ENCODE measurements at places on chromosomes 13 and 19.
A peak's percentile ranks its signal among the peaks of the same experiment; 100 is the strongest.

- DNase-seq, result no peak
Measured at GRCh38 chr13:44078806-44079376, 199.2 kb downstream of the LACC1 start.

GRCh38 chr19:42386974-42387707 is 3.0 kb downstream of the CNFN start:
- peak; percentile 61 for DNase-seq

GRCh38 chr13:25529425-25529824 is 157.7 kb downstream of the ATP8A2 start:
- DNase-seq, result no peak

DNA sequence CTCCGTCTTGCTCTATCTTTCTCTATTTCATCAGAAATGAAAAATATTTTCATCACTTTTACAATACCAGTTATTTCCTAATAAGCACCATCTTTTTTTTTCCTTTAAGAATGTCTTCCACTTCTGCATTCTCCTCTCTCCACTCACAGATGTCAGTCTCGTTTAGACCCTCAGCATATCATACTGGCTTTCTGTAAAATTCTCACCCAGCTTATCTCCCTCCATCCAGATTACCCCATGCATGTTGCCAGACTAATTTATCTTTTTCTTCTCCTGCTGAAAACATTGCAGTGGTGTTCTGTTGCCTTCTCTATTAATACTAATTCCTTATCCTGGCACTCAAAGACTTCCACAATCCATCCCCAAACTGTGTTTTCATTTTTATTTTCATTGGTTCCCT is 513.8 kb upstream of the KLF12 start:
- DNase-seq, result no peak

- DNase-seq, result no peak
Measured at GRCh38 chr13:111114362-111115060, 599 bp upstream of the ARHGEF7 start.

DNA sequence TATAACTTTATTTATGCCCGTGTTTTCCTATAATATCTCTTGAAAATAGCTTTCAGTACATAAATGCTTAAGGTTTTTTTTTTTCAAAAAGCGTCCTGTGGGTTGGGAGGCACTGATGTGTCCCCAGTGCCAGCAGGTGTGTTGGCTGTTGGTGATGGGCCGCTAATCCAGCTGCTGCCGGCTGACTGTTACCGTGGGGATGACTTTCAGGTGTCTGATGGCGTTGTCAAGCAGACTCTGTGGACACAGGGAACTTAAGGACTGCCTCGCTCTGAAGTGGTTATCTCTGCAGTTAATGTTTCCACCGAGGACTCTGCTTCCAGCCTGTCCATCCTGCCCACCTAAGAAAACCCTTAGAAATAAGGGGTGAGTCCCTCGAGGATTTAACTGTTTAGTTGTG is 94.5 kb downstream of the ANKRD10 start:
- no peak for DNase-seq

DNA sequence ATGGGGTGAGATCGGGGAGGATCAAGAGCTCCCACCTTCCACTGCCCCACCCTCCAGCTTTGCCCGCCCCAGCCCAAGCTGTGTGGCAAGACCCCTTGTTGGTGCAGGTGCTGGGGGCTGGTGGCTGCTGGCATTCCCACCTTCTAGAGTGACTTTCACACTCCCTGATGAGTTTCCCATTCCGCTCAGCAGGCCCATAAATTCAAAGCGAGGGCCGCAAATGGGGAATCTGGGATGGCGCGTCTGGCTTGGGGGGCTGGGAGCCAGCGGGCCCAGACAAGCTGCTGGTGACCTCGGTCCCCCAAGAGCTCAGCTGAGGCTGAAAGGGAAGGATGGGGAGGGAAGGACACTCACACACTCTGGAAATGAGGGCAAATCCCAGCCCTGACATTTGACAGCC is 110.3 kb downstream of the GADD45B start:
- DNase-seq, result no peak

- DNase-seq, result peak; percentile 68
Measured at GRCh38 chr13:20902438-20903163, at the start of gene XPO4. TSS of gene XPO4 (minus strand) at chr13:20902746. CDS start at chr13:20902738, 8 bp downstream.

GRCh38 chr19:40627486-40628279 is 26.5 kb downstream of the LTBP4 start:
- DNase-seq, result no peak

DNA sequence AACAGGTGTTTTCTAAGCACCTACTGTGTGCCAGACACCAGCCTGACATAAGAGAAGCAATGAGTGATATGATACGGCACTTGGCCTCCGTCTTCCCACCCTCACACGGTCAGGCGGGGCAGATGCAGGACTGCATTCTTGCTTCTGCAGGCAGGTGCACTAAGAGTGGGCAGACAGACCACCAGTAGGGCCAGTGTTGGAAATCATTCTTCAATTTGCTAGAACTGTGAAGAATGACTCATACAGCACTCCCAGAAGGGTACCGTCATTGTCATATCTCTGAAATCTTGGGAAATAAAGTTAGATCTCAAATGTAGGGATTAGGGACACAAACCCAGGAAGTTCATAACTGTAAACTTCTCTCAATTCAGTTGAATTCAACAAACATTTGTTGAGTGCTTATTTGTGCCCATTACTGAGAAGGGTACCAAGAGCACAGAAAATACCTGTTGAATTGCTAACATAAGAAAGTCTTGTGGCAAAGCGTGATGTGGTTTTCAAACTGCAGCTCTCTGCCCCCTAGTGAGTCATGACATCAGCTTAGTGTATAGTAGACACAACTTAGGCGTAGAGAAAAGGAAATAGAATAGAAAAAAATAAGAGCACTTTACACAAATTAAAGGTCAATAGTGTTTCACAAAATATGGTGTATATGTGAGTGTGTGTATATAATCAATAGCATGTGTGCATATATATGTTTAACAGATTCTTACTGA is 76.1 kb downstream of the TEX26 start:
- DNase-seq, result no peak

GRCh38 chr13:60662595-60662994 is 265.6 kb downstream of the TDRD3 start:
- DNase-seq, result no peak

GRCh38 chr19:54432144-54432738 is 16.8 kb upstream of the LENG8 start:
- DNase-seq, result no peak

- no peak for DNase-seq
Measured at GRCh38 chr13:91704398-91704797, 306.0 kb downstream of the GPC5 start.

DNA sequence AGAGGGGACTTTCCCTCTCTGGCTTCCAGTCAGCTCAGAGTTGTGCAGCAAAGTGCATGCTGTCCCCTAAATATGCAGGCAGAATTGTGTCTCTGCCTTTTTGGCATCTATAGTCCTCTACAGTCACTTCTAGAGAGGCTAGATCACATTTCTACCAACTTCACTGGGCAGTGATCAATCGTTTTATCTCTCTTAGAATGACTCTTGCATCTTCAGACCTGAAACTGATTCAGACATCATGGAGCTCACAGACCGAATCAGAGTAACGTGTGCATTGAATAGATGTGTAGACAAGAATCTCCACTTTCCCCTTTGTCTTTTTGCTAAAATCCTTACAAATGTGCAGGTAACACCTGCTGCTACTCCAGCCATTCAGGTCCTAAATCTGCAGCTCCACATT is 6.2 kb downstream of the ZNF253 start:
- no peak for DNase-seq

DNA sequence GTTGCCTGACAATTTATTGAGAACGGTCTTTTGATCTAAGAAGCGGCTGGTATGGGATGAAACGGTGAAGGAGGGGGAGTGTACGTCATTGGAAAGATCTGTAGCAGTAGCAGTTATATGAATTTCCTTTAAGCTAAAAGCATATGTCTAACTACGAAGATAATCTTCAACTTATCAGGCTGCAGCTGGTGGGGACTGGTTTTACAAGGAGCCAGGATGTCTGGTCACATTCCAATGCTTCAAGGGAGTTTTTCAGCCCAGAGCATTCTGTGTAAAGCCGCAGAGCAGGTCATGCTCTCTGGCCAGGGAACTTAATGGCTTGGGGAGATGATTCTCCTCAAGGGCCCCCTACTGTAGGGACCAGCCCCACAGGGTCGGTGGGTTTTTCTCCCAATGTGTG is 29.2 kb downstream of the CLEC4M start:
- no peak for DNase-seq

DNA sequence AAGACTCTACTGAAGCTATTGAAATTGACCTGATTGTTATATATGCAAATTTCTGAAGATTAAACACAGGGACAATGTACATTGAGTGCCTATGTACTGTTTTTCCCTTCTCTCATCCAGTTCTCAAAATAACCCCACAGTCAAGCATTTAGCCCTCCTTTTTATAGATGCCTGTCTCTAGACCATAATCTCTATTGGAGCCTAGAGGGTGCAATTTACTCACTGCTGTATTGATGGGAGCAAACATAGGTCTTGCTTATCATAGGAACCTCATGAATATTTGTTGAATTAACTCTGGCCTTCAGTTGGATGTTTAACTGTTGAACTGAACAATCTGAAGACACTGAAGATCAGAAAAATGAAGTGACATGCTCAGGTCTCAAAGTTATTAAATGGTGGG is 183.0 kb downstream of the RFC3 start:
- DNase-seq, result no peak

- no peak for DNase-seq
Measured at GRCh38 chr13:80473695-80474094, 132.8 kb upstream of the SPRY2 start.

GRCh38 chr13:40993987-40994386 is 25.1 kb downstream of the ELF1 start:
- no peak for DNase-seq

DNA sequence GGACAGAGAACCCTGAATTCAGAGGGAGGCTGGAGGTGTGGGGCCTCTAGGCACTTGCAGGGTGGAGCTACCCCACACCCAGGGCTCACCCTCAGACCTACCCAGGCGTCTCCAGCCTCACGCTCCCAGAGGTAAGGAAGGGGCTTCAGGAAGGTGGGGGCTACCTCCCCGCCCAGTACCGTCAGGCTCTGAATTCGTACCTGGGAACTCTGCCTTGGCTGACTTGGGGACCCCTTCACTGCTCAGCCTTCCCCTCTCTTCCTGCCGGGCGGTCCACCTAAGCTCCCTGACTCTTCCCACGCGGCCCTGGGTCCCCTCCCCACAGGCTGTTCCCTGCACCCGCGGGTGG is 28.5 kb upstream of the PARP4 start:
- DNase-seq, result no peak

GRCh38 chr13:34031610-34032009 is 213.7 kb downstream of the RFC3 start:
- DNase-seq, result no peak

DNA sequence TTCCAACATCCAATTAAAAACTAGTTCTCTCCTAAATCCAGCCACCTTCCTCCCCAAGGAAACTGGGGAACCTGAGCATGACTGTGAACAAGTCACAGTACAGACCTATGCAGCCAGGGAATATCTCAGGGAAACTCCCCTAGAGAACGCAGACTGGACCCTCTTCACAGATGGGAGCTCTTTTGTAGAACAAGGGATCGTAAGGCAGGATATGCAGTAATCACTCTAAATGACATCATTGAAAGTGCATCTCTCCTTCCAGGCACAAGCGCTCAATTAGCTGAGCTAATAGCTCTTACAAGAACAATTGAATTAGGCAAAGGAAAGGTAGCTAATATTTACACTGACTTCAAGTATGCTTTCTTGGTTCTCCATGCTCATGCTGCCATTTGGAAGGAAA is 1331.7 kb downstream of the UQCRFS1 start:
- no peak for DNase-seq

DNA sequence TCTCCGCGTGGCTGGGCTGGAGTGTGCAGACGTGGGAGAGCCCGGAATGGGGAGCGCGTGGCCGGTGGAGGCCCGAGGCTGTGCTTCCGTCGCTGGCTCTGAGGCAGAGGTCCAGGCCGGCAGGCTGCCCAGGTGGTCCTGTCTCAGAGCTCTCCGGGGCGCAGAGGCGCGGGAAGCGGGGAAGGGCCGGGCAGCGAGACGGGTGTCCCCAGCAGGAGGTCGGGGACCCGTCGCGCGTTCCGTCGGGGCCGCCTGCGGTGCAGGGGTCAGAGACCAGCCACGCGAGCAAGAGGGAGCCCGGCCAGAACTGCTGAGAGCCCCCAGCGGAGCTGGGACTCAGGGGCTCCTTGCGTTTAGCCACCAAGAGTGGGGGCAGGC is 1.3 kb upstream of the C1QTNF9 start:
- DNase-seq, result no peak

DNA sequence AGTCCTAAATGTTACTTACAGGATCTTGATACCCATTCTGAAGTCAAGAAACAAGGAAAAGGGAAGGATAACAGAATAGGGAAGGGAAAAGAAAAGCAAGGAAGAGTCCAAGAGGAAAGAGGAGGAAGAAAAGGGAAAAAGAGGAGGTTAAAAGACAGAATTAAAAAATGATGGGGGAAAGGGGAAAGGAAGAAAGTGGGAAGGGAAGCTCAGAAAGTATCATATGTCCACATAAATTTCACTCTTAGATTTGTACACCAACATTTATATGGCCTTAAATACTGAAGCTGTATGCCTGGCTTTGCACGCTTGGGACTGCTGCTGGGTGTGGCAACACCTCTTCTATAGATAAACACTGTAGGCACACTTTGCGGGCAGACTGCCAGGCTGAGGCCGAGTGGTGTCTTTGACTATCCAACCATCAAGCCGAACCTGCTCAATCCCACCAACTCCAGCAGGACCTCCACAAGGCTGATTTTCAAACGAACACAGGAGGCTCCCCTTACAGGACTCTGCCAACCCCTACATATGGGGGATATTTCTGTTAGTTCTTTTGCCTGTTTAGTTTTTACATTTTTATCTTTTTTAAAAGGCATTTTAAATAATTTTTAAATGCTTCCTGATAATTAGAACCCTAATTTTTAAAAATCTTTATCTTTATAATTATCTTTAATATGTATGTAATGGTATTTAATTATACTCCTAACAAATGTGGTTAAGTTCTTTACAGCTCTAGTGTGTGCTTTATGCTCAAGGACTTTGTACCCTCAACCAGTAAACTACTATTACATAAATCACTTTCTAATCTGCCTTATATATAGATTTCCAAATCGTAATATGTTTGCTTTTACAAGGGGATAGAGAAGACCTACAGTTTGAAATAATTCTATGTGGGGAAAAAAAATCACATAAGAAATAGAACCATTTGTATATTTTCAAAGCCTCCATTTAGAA is 154.2 kb downstream of the DIAPH3 start:
- no peak for DNase-seq

Measured in stimulated activated CD4-positive, alpha-beta T cell treated with anti-CD3 and anti-CD28 coated beads, Interleukin-4, amount 100 ng/mL, for 4 hours (primary cell).